ENCODE measurements at places on chromosomes 6 and 20. TPM values are rescaled to one million over a fixed set of nuclear protein-coding genes. Genes with fewer than 3 reads are reported as not detected.
A peak's percentile ranks its signal among the peaks of the same experiment; 100 is the strongest.

Gene BACH2
- 0.77 TPM for total RNA-seq

DNA sequence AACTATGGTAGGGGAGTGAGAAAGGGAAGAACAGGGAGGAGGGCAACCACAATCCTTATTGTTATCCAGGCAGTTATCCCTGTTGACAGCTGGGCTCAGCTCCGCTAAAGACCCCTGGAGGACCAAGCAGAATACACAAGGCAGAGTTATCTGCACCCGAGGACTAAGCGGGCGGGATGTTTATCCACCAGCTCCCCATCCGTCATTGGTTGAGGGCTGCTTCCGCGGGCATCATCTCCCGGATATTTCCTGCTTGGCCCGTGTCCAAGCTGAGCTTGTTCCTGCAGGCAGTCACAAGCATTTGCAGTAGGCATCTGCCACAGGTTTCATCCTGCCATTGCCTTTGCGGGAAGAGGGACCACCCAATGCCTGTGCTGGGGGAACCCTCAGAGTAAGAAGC, 102.1 kb downstream of the DLGAP4 start:
- no peak for DNase-seq

Gene MATN4
- total RNA-seq = 0.42 TPM

- DNase-seq = no peak
Measured at GRCh38 chr20:8616792-8617191, 452.1 kb upstream of the PLCB4 start.

Gene MUC21
- not detected for total RNA-seq

Gene SAMD5
- total RNA-seq = 1.8 TPM

- DNase-seq = peak; percentile 65
Measured at GRCh38 chr6:4021854-4022695, 56.9 kb downstream of the FAM217A start.

GRCh38 chr20:16437387-16437996, 135.8 kb downstream of the KIF16B start:
- no peak for DNase-seq

DNA sequence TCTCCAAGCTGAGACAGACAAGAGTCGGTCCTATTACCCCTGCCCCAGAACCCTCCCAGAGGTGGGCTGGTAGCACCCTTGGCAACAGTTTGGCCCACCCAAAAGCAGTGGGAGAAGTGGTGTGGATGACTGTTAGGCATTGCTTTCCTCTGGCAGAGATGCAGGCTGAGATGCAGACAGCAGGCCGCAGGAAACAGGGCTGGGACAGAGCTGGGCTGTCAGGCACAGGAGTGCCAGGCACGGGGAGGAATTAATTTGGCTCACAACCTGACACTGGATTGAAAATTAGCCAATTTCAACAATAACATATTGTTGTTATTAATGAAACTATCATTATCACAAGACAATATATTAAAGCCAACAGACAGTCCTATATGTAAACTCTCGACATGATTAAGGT, 15.7 kb upstream of the SIRT5 start:
- DNase-seq = peak; percentile 31

DNA sequence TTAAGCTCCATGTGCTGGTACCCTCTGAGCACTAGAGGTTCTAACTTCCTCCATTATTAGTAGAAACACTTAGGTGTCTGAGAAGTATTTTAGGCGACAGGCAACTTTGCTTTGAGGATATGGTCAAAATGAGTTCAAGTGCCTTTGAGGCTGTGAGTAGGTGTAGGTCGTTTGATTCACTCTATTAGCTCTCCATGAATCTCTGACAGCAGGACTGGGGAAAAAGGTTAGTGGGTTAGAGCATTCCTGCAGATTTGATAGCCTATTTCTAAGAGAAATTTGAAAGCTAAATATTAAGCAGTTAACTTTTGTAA, 45.9 kb downstream of the IGF2R start:
- DNase-seq = no peak

GRCh38 chr20:51738877-51739447, 29.2 kb downstream of the ATP9A start:
- DNase-seq = no peak

Gene CNR1
- 1.7 TPM for total RNA-seq

GRCh38 chr6:99348288-99349170, 945 bp downstream of the FAXC start:
- DNase-seq = no peak

Gene C6orf141
- total RNA-seq = not detected

Gene COL21A1
- 0.16 TPM for total RNA-seq

DNA sequence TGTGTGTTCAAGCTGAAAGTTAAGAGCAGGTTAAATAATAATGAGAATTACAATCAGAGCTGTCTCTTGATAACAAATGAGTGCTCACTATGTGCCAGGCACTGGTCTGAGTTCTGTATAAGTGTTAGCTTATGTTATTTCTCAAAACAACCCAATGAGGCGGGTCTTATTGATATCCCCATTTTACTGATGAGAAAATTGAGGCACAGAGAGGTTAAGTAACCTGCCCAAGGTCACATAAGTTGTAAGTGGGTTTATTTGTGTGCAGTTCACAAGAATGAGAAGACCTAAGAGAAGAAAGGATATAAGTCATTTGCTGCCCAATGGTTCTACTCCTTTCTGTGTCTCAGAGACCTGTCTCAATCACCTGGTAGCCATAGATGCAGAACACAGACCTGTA, 34.1 kb upstream of the ARMH2 start:
- no peak for DNase-seq

DNA sequence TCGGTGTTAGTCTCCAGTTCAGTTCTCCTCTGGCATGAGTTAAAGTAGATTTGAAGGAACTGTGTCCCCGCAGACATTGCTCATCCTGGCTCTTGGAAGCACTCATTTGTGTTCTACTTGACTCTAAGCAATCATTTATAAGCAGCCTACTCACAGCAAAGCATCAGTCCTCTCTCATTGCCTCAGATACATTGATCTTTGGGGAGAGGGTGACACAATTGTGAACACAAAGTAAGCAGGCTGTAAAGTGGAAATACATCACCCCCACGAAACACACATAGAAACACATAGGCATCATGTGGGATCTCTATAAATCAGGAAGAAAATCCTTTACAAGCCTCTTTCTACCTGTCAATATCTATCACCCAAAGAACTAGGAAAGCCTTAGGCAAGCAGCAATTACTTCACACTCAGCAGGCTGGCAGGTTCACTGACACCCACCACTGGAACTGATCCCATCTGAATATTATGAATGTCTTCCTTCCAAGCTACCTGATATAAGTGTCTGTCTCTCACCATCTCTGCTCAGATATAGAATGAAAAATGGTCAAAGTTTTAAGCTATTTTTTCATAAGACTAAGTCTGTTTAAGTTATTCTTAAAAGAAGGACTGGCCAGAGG, 675.8 kb downstream of the HACE1 start:
- no peak for DNase-seq

Gene MYB
- total RNA-seq = 1.3 TPM
